ENCODE measurements at places on chromosomes 12 and 14. TPM values are rescaled to one million over a fixed set of nuclear protein-coding genes. Genes with fewer than 3 reads are reported as not detected.
A peak's percentile ranks its signal among the peaks of the same experiment; 100 is the strongest.

The LRCOL1 gene
- total RNA-seq: not detected

The GSKIP gene
- total RNA-seq: 50.9 TPM

The GYS2 gene
- total RNA-seq: not detected

The NUAK1 gene
- 16.9 TPM for total RNA-seq

The SRGAP1 gene
- total RNA-seq: 5.6 TPM

The ETNK1 gene
- total RNA-seq: 87.6 TPM

The LMO3 gene
- total RNA-seq: 15.1 TPM

The KLRK1 gene
- total RNA-seq: not detected

The PPP1R36 gene
- total RNA-seq: 0.42 TPM

- no peaks in the 10 kb centered on the region for H3K36me3 ChIP-seq
- H3K4me3 ChIP-seq: no peak overlapping the region
- no peak for DNase-seq
- no peaks in the 10 kb centered on the region for H3K4me1 ChIP-seq
Observed at GRCh38 chr12:74456431-74456830, 81.2 kb upstream of the ATXN7L3B start.

DNA sequence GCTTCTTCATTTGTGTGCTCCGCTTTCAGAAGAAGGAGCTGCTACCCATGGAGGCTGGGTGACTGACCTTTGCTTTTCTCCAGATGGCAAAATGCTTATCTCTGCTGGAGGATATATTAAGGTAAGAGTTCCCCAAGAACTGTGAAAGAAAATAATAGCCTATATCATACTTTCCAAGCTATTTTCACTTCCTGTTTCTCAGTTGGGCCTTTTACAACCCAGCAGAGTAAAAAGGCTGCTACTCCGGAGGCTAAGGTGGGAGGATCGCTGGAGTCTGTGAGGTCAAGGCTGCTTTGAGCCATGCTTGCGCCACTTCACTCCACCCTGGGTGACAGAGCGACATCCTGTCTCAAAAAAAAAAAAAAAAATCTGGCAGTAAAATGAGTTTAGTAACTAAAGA is 82.1 kb downstream of the APAF1 start:
- DNase-seq: no peak
- H3K27ac ChIP-seq: no peak overlapping the region
- H3K4me1 ChIP-seq: no peaks in the 10 kb centered on the region
- H3K27me3 ChIP-seq: no peaks in the 10 kb centered on the region

GRCh38 chr12:113135178-113136127 is at the start of gene RASAL1:
Gene RASAL1 (minus strand): TSS chr12:113135761. CDS start chr12:113135462, 299 bp downstream.
- H3K4me3 ChIP-seq: peak within 1 kb of the TSS; percentile 80
- H3K27me3 ChIP-seq: peaks cover 8% of the 10 kb centered on the region
- no peak within 1 kb of the TSS for H3K27ac ChIP-seq
- peaks cover 14% of the 10 kb centered on the region for H3K4me1 ChIP-seq
- no peaks in the 10 kb centered on the region for H3K36me3 ChIP-seq
- DNase-seq: peak; percentile 92

GRCh38 chr14:102220031-102220430 is 80.3 kb downstream of the WDR20 start:
- DNase-seq: no peak
- peaks cover 12% of the 10 kb centered on the region for H3K4me1 ChIP-seq

GRCh38 chr12:22276313-22276712 is 58.2 kb downstream of the ST8SIA1 start:
- no peaks in the 10 kb centered on the region for H3K27me3 ChIP-seq
- H3K4me3 ChIP-seq: no peak overlapping the region
- no peaks in the 10 kb centered on the region for H3K36me3 ChIP-seq
- no peaks in the 10 kb centered on the region for H3K4me1 ChIP-seq
- DNase-seq: no peak

DNA sequence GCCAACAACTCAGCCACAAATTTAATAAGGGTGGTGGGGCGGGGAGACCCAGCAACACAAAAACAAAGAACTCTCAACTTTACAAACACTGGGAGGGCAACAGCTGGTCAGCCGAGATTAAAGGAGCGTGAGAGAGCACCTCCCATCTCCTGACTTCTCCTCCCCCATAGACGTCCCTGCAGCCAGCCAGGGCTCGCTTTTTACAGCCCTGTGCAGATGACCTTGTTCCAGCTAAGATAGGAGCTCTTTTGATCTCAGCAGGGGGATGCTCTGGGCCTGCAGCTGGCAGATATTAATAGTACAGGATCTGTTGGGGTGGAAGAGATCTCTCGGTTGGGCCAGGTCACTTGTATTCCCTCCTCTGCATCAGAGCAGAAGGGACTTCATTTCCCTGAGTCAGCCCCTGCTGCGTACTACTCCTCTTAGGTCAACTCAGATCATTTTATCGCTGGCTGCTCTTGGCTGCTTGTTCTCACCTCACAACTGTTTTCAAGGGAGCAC is 475.8 kb downstream of the RAD51B start:
- no peak overlapping the region for H3K4me3 ChIP-seq
- H3K27ac ChIP-seq: no peak overlapping the region
- DNase-seq: no peak
- peaks cover 28% of the 10 kb centered on the region for H3K4me1 ChIP-seq
- no peaks in the 10 kb centered on the region for H3K27me3 ChIP-seq

- H3K36me3 ChIP-seq: no peaks in the 10 kb centered on the region
- H3K4me3 ChIP-seq: no peak overlapping the region
- no peak for DNase-seq
- H3K27ac ChIP-seq: no peak overlapping the region
- no peaks in the 10 kb centered on the region for H3K27me3 ChIP-seq
- H3K4me1 ChIP-seq: no peaks in the 10 kb centered on the region
Observed at GRCh38 chr12:77940011-77940423, 109.3 kb downstream of the NAV3 start.

DNA sequence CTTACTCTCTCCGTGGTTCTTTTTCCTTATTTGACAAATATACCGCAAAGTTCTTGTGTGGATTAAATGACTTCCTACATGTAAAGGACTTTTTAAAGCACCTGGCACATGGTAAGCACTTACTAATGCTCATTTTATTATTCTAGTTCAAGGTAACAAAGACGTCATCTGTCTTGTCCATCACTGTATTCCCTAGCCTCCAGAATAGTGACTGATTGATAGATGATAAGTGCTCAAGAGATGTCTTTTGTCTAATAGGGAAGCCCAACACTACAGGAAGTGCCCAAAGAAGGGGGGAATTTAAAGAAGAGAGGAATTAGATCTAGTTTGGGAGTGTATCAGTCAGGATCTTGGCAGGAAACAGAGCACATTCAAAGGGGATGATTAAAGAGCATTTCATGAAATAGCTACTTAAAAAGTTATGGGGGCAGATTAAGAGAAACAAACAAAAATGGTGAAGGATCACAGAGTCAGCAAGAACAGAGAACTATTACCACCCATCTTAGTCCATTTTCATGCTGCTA is 151.9 kb downstream of the GXYLT1 start:
- DNase-seq: no peak
- no peaks in the 10 kb centered on the region for H3K36me3 ChIP-seq
- no peak overlapping the region for H3K27ac ChIP-seq
- no peak overlapping the region for H3K4me3 ChIP-seq

DNA sequence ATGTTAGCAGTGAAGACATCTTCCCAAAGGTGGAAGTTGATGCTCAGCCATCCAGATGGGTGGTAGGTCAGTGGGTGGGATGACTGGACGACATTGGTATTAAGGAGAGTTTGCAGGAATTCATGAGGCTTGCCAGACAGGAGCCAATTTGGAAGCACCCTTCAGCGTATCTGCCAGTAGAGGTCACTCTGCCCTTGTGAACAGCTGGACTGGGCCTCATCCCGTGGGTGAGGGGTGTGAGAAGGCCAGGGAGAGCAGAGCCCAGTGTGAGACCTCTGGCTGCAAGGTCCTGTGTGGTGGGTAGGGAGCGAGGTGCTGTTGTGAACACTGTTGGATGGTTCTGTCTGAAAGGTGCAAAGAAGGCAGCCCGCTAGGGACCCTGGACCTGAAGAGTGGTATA is 37.7 kb downstream of the SLC5A8 start:
- no peaks in the 10 kb centered on the region for H3K4me1 ChIP-seq
- no peaks in the 10 kb centered on the region for H3K36me3 ChIP-seq
- no peaks in the 10 kb centered on the region for H3K27me3 ChIP-seq
- H3K4me3 ChIP-seq: no peak overlapping the region

- no peaks in the 10 kb centered on the region for H3K36me3 ChIP-seq
- H3K27me3 ChIP-seq: no peaks in the 10 kb centered on the region
- peaks cover 13% of the 10 kb centered on the region for H3K4me1 ChIP-seq
- DNase-seq: peak; percentile 13
- H3K4me3 ChIP-seq: no peak overlapping the region
Observed at GRCh38 chr12:123141615-123142517, 9.0 kb downstream of the PITPNM2 start.

- peak within 1 kb of the TSS; percentile 85 for H3K4me3 ChIP-seq
- peaks cover 26% of the 10 kb centered on the region for H3K4me1 ChIP-seq
- DNase-seq: peak; percentile 77
- no peaks in the 10 kb centered on the region for H3K36me3 ChIP-seq
Observed at GRCh38 chr12:106247674-106248311, at the start of gene CKAP4. Gene CKAP4 (minus strand): TSS chr12:106248020. CDS start chr12:106247851, 169 bp downstream.

GRCh38 chr14:64713677-64714076 is 9.5 kb downstream of the PLEKHG3 start:
- H3K4me1 ChIP-seq: peaks cover 67% of the 10 kb centered on the region
- H3K27me3 ChIP-seq: peaks cover 11% of the 10 kb centered on the region
- no peak for DNase-seq
- no peak overlapping the region for H3K27ac ChIP-seq
- H3K36me3 ChIP-seq: peaks cover 15% of the 10 kb centered on the region

DNA sequence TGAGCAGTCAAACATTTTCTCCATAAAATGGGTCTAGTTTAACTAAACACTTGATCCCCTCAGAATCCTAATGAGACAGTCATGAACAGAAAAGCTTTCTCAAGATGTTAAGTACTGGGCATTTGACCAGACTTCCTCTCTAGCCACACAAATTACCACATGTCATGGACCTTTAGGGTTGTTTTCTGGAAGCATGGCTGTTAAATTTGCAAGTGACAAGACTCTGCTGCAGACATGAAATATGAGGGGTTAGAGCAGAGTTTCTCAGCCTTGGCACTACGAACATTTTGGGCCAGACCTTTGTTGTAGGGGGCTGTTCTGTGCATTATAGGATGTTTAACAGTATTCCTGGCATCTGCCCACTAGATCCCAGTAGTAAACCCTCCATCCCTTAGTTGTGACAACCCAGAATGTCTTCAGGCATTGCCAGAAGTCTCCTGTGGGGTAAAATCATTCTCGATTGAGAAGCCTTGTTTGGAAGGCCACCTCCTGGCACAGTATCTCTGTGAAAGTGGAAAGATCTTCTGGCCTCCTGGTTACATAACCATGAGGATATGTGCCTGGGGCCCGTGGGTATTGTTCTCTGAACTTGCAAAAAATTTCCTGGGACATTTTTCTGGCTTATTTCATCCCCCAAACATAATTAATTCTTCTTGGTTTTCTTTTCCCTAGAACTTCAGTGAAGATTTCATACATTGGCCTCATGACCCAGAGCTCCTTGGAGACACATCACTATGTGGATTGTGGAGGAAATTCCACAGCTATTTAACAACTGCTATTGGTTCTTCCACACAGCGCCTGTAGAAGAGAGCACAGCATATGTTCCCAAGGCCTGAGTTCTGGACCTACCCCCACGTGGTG is 4.3 kb downstream of the TMEM106C start:
- H3K4me1 ChIP-seq: peaks cover 11% of the 10 kb centered on the region
- peaks cover 16% of the 10 kb centered on the region for H3K27me3 ChIP-seq
- H3K36me3 ChIP-seq: no peaks in the 10 kb centered on the region
- no peak overlapping the region for H3K4me3 ChIP-seq

DNA sequence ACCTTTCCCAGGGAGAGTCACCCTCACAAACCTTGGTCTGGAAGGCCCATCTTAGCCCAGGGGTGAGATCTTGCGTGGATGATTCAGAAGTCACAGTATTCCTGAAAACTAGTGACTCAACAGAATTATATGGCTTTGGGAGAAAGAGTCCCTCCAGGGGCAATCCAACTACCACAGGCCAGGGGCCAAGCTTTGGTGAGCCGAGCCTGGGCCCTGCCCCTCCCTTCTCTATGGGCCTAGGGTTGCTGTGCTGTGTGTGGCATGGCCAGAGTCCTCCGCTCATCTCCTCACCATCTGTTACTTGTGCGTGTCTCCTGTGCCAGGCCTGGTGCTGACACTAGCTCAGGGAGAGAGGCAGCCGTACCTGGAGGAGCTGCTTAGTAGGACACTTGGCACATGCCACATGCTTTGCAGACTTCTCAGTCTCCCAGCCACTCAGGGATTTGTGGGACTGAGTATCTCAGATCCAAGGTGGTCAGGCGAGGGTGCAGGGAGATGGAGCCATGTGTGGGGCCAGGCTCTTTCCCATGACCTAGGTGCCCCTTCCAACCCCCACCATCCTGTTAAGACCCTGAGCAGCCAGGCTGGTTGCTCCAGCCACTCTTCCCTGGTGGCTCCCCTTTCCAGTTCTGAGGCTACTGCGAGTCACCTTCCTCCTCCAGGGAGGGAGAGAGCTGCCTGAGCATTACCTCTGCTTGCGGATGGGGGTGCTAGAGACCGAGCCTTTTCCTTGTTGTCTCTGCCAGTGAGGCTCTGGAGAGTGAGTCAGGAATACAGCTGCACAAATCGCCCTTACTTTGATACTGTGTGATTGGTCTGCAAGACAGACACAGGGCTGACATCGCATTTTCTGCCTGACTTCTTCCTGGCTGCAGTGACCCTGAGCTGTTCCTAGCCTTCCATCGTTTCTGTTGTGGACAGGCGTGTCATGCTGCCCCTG is 94.1 kb downstream of the SLC25A47 start:
- H3K4me1 ChIP-seq: peaks cover 5% of the 10 kb centered on the region
- no peak overlapping the region for H3K27ac ChIP-seq
- H3K27me3 ChIP-seq: no peaks in the 10 kb centered on the region
- no peaks in the 10 kb centered on the region for H3K36me3 ChIP-seq
- peak; percentile 86 for DNase-seq

GRCh38 chr14:23285530-23286019 is 357 bp downstream of the HOMEZ start:
- H3K4me1 ChIP-seq: peaks cover 15% of the 10 kb centered on the region
- peaks cover 58% of the 10 kb centered on the region for H3K27me3 ChIP-seq
- no peak overlapping the region for H3K27ac ChIP-seq
- H3K36me3 ChIP-seq: no peaks in the 10 kb centered on the region
- peak; percentile 37 for DNase-seq

- DNase-seq: no peak
- no peaks in the 10 kb centered on the region for H3K36me3 ChIP-seq
- H3K27me3 ChIP-seq: no peaks in the 10 kb centered on the region
- no peak overlapping the region for H3K4me3 ChIP-seq
- no peaks in the 10 kb centered on the region for H3K4me1 ChIP-seq
Observed at GRCh38 chr12:47022296-47022695, 57.1 kb upstream of the PCED1B start.

DNA sequence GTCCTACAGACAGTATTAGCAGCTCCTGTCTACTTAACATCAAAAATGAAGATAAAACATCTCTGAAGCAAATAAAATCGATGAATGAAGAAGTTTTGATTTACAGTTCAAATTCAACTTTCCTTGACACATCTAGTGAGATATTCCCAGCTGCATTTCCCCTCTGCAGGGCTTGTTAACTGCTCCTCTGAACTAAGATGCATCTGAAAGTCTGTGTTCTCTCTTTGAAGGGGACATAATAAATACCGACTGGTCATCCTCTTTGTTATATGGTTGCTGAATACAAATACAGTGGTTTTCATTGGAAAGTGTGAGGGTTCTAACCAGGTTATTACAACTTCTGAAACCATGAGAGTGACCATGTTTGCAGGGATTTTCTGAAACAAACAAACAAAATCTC is 266.4 kb upstream of the SLC16A7 start:
- H3K4me1 ChIP-seq: peaks cover 33% of the 10 kb centered on the region
- DNase-seq: no peak
- peak overlapping the region; percentile 93 for H3K27ac ChIP-seq
- H3K27me3 ChIP-seq: no peaks in the 10 kb centered on the region

GRCh38 chr14:89430391-89431236 is 13.6 kb upstream of the FOXN3 start:
- peaks cover 46% of the 10 kb centered on the region for H3K4me1 ChIP-seq
- peak overlapping the region; percentile 90 for H3K27ac ChIP-seq
- no peak overlapping the region for H3K4me3 ChIP-seq
- no peaks in the 10 kb centered on the region for H3K36me3 ChIP-seq
- DNase-seq: no peak

Data from GM23338 (cell line).